LNCaP clone FGC (cell line): ENCODE measurements at places on chromosomes 12 and 14.

DNA sequence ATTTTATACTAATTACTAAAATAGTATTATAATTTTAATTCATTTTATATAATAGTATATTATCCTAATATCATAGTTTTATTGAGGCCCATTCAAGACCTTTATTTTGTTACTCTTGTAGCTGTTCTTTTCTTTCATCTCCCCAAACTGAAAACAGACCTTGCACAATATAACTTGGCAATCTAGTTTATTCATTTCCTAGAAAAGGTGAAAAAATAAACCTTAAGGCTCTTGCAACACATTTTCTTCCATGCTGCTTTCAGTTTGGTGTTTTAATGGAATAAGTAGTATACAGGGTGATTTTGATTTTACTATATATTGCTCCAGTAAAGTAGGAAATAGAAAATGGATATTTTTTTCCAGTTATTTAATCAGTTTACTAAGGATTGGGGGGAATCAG lies 174.0 kb downstream of the SLC2A13 start:
- no peak for DNase-seq

- no peak for DNase-seq
Measured at GRCh38 chr12:48980389-48980952, 2.3 kb downstream of the WNT1 start.

GRCh38 chr12:125247477-125247876 lies 182.2 kb downstream of the AACS start:
- DNase-seq = no peak

GRCh38 chr12:123720141-123720814 lies 8.1 kb downstream of the ATP6V0A2 start:
- no peak for DNase-seq
